Tibial artery (tissue), 4 donors: ENCODE measurements at places on chromosomes 13 and 19.

GRCh38 chr13:50422181-50423148 is 407.2 kb downstream of the KCNRG start:
- no peak for DNase-seq

DNA sequence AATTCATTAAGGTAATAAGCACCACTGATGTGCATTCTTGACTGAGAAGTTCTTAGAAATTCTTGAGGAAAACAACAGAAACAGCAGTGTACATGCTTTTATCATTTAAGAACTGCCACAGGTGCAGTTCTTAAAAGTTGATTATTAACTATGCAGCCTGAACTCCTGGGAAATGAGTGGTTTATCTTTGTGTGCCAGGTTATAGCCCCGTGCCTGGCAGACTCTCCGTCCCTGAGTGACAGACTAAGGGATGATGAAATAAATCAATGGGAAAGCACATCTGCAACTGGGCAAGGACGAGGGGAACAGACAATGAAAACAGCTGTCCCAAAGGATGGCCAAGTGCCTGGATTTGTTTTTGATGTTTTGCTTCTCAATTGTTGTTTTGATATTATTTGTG is 84.4 kb upstream of the SPATA13 start:
- DNase-seq, result no peak

DNA sequence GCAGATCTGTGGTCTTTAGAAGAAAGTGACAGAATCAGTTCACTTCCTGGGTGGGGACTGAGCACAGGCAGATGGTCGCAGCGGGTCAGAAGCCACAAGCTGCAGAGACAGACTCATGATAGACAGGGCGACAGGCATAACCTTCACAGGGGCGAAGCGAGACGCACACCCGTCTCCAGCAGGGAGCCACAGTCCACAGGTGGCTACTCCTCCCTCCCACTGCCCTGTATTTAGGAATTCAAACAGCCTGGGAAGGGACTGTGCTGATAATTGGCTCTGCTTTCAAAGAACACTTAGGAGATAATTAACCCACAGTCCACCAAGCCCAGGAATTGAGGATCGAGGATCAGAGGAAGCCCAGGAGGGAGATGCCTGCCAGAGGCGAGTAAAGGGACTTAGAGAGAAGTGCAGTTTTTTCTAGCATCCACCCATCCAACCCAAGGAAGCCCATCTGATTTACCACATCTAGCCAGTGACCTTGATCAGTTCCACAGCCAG is 23.2 kb downstream of the RFX2 start:
- DNase-seq, result no peak

DNA sequence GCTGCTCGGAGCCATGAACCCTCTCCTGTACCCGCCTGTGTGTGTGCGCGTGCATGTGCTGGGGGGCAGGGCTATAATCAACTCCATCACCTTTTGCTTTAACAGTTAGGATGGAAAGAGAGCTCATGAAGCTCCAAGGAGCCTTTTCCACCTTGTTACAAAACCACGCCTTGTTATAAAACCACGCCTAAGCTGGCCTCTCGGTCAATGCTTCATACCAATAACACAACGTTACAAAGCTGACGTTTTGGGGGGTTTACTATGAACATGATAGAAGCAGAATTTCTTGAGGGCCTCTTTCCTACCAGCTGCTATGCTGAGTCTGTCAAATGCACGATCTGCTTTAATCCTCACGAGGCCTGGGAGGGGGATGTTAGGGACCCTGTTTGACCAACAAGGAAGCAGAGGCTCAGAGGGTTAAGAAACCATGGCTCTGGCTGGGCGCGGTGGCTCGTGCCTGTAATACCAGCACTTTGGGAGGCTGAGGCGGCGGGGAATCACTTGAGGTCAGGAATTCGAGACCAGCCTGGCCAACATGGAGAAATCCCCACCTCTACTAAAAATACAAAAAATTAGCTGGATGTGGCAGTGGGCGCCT is 11.9 kb downstream of the CAPS start:
- no peak for DNase-seq

DNA sequence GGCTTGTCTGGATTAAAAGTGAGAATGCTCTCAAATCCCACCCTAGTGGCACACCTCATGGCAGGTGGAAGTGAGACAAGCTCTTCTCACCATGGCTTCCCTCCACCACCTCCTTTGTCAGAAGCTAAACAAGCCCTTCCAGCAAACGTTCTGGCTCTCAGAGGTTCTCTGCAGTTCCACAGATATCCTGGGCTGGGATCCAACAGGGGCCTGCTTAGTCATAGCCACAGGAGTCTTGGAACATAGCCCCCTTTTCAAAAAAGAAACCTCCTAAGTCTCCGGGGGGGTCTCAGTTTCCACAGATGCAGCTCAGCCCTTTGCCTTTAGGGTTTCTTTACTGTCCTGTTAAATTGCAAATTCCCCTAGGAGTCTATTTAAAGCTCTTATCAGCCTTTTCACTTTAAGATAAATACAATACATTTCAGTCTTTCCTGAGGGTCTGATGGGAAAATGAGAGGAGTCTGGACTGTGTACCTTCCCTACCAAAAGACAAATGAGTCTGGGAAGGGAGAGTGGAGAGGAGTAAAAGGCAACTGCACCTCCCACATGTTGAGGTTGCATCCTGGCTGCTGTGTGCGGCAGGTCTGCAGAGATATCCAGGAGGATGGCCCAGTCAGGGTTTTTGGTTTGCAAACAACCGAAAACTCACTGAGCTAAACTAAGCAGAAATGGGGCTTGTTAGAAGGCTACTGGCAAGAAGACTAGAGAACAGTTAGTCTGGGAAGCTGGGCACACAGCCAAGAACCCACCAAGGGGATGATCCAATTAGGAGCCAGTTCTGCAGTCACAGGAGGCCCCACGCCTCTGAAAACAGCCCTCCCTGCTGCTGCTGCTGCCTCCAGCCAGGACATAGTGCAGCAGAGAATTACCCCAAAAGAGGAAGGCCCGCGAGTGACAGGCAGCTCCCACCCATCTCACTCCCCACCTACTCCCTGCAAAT is 41.4 kb upstream of the SERP2 start:
- DNase-seq, result peak; percentile 89

GRCh38 chr19:15551293-15552004 is 43.1 kb downstream of the CYP4F22 start:
- DNase-seq, result no peak

DNA sequence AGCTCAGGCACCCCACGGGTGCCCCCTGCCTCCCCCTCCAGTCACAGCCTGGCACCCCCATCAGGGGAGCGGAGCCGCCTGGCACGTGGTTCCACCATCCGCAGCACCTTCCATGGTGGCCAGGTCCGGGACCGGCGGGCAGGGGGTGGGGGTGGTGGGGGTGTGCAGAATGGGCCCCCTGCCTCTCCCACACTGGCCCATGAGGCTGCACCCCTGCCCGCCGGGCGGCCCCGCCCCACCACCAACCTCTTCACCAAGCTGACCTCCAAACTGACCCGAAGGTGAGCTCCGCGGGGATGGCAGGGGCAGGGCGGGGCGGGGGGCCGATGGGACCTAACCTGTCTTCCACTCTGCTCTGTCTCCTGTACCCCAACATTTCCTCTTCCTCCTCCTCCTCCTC is 25.0 kb downstream of the CKM start:
- DNase-seq, result no peak
